ENCODE measurements at places on chromosomes 1 and 21.
A peak's percentile ranks its signal among the peaks of the same experiment; 100 is the strongest.

- DNase-seq, result no peak
Measured at GRCh38 chr21:36636016-36636415, 62.9 kb upstream of the SIM2 start.

- DNase-seq, result no peak
Measured at GRCh38 chr1:202733251-202733650, 23.0 kb upstream of the SYT2 start.

DNA sequence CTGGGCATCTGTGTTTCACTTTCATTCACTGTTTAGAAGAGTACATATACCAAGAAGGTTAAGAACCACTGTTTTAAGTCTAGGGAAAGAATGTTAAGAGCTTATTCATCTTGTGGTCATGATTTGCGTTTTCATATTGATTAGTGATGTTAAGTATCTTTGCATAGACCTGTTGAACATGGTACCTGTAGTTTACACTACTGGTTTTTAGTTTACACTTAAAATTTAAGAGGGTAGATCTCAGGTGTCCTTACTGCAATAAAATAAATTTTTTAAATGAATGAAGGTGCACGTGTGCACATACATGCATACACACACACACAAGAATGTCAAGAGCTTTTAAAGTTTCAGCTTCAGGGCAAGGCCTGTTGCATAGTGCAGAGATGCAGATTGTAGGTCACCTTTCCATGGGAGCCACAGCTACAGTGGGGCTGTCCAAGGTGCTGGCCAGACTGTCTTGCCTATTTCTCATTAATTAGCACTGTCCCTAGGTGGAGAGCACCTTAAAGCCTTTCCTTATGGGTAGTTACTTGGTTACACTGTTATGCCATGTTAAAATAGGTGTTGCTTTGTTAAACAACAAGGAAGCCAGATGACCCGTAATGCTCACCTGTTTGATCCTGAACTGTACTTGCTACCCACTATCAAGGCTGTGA, 543.0 kb upstream of the DAB1 start:
- no peak for DNase-seq

GRCh38 chr1:105874621-105875020, 1181.9 kb upstream of the PRMT6 start:
- no peak for DNase-seq

DNA sequence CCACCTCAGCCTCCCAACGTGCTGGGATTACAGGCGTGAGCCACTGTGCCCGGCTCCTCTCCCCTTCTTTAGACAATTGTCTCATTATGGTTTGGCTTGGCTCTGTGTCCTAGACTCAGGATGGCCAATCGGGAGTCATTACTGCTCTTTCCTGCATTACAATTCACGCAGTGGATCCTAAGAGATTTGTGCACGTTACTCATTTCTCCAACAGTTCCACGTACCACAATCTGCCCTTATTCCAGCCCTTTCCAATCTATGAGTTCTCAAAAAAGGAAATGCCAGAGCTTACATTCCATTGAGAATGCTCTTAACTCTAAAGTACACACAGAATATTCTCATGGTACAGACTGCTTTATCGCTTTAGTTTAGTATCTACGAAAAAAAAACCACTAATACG, 357.0 kb downstream of the GPATCH2 start:
- no peak for DNase-seq

DNA sequence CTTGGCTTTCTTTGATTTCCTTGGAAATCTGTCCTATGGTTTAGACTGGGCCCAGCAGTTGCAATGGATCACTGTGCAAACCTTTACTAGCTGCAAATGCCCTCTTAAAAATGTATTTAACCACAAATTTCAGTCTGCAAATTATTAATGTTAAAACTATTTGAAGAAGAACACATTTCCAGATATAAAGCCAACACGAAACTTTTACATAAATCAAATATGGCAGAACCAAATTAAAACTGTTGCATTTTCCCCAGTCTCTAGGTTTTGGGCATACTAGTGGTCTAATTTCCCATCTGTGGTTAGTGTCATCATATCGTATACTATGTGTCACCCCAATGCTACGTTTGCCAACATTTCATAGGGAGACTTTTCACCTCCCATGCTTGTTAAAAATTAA, 52.3 kb downstream of the HMCN1 start:
- DNase-seq, result no peak

GRCh38 chr1:40861224-40862003, 749 bp downstream of the CITED4 start:
- DNase-seq, result peak; percentile 55

- DNase-seq, result no peak
Measured at GRCh38 chr1:240030236-240030635, 61.4 kb upstream of the FMN2 start.

DNA sequence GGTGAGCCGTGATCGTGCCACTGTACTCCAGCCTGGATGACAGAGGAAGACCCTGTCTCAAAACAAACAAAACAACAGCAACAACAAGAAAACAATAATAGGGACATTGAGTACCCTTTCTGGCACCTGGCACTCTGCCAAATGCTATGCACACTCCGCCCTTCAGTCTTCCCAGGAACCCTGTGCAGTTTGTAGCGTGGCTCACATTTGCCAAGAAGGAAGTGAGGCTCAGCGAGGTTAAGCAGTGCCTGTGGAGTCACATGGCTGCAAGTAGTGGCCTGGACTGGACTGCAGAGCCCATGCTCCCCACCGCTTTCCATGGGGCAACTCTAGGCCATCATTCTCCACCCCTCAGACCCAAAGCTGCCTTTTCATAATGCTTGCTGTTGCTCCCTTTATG, 5.3 kb upstream of the EVA1B start:
- DNase-seq, result no peak

DNA sequence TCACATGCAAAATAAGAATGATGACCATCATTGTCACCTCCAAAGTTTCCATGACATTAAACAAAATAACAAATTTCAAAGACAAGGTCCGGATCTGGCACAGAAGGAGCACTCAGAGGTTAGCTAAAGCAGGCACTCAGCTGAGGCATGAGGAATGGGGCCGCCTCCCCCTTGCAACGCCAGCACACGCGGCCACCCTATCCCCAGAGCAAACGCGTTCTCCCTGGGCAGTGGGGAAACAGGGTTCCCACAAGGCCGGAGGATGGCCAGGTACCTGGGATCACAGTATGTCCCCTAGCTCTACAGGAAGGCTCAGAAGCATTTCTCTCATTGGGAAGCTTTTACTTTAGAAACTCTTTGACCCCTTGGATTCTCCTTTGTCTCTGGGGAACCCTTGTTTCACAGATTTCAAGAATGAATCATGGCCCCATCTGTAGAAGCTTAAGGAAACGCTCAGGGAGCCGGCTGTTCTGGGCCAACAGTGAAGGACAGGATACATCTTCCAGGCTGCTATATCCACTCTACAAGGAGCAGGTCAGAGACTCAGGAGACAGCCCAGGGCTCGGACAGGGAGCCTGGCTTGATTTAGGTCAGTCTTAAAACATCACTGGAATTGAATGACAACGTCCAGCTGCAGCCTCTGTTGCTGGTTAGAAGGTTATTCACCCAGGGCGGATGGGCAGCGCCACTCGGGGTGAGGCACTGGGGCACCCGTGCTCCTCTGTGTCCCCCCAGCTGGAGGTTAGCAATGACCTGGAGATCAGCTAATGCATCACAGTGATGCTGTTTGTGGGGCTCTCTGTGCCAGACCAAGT, 496.4 kb downstream of the NPHP4 start:
- DNase-seq, result no peak

- DNase-seq, result no peak
Measured at GRCh38 chr1:49346767-49347349, 570.2 kb upstream of the BEND5 start.

DNA sequence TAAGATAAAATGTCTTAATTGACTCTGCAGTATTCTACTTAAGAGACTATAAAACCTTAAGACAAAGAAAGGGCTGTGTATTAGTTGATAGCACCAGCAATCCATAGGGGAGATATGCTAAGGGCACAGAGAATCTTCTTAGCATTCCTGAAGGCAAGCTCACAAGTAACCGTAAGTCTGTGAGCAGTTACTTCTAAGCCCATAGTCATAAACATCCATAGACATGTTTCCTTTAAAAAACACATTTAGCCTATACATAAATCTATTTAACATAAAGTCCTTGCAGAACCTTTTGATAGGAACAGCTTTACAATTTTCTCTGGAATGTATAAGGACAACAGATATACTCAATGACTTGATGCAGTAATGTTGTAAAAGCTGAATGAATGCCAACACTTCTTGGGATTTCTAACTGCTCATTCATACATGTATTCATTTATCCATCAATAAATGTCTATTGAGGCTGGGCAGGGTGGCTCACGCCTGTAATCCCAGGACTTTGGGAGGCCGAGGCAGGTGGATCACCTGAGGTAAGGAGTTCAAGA, 6.3 kb upstream of the ERRFI1 start:
- DNase-seq, result no peak

Data from frontal cortex (tissue), 4 donors.